ENCODE measurements at places on chromosomes 2 and 18. TPM values are rescaled to one million over a fixed set of nuclear protein-coding genes. Genes with fewer than 3 reads are reported as not detected.

SLC23A3 gene
- polyA plus RNA-seq = 3.2 TPM

KIF3C gene
- polyA plus RNA-seq = 11.4 TPM

CELF4 gene
- not detected for polyA plus RNA-seq

CYP20A1 gene
- 9.6 TPM for polyA plus RNA-seq

TBR1 gene
- 0.14 TPM for polyA plus RNA-seq

TUBB8B gene
- 0.33 TPM for polyA plus RNA-seq

ARMC9 gene
- polyA plus RNA-seq = 16.4 TPM

KATNAL2 gene
- 0.80 TPM for polyA plus RNA-seq

POTEC gene
- not detected for polyA plus RNA-seq

IL36A gene
- not detected for polyA plus RNA-seq

SERPINB4 gene
- polyA plus RNA-seq = not detected

IL1F10 gene
- not detected for polyA plus RNA-seq

CERKL gene
- polyA plus RNA-seq = not detected

LIMS3 gene
- 13.5 TPM for polyA plus RNA-seq

VAPA gene
- 105 TPM for polyA plus RNA-seq

CLEC4F gene
- polyA plus RNA-seq = not detected

All from endothelial cell of umbilical vein (primary cell).